ENCODE measurements at places on chromosomes 2 and 18.
A peak's percentile ranks its signal among the peaks of the same experiment; 100 is the strongest.

- no peak for DNase-seq
These were observed 216.7 kb downstream of the TGIF1 start for GRCh38 chr18:3666526-3667254.

DNA sequence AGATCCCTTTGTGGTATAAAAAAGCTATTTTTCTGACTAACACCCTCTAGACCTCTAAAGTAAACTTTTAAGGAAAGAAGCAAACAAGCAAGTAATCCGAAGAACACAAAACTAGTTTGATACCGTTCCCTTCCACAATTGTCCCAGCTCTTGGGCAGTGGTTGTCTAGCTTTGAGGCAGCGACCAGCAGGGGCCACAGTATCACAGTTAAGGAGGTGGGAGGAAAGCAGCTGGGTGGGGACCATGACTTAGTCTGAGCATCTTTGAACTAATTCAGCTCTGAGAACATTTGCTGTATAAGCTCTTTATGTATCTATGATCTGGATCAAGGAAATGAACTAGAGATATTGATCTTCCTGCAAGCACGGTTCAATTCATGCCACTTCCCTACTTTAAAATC is 51.0 kb downstream of the SF3B1 start:
- no peak for DNase-seq

GRCh38 chr2:230408244-230408842 is 7.7 kb upstream of the SP100 start:
- DNase-seq: no peak

- DNase-seq: no peak
These were observed 51.0 kb upstream of the TMEM18 start for GRCh38 chr2:728165-728564.

- DNase-seq: no peak
These were observed 26.1 kb upstream of the STAT4 start for GRCh38 chr2:191176801-191177438.

GRCh38 chr2:24822049-24822706 is 29.0 kb downstream of the CENPO start:
- no peak for DNase-seq

GRCh38 chr2:20624884-20625485 is 25.9 kb downstream of the HS1BP3 start:
- no peak for DNase-seq

- no peak for DNase-seq
These were observed 154.9 kb upstream of the KYNU start for GRCh38 chr2:142722569-142722968.

- DNase-seq: no peak
These were observed 154.4 kb upstream of the SALL3 start for GRCh38 chr18:78825168-78825567.

DNA sequence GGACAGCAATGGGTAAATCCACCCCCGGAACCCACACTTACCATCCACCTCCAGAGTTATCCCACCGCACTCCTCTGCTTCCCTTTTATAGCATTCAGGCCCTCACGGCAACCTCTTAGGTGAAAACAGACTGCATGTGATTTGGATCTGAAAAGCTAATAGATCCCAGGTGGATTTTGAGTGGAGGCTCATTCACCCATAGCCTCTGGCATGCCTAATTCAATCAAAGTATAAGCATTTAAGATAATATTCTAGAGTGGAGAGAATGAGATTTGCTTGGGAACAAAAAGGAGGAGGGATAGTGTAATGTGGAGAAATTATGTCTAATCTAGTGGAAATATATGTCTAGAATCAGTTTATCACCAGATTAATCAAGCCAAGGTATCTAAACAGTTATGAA is 17.1 kb downstream of the SLC14A1 start:
- no peak for DNase-seq

- no peak for DNase-seq
These were observed 377.8 kb upstream of the SLC14A2 start for GRCh38 chr18:45237343-45238098.

GRCh38 chr2:140086964-140087363 is 1306.8 kb upstream of the NXPH2 start:
- no peak for DNase-seq

DNA sequence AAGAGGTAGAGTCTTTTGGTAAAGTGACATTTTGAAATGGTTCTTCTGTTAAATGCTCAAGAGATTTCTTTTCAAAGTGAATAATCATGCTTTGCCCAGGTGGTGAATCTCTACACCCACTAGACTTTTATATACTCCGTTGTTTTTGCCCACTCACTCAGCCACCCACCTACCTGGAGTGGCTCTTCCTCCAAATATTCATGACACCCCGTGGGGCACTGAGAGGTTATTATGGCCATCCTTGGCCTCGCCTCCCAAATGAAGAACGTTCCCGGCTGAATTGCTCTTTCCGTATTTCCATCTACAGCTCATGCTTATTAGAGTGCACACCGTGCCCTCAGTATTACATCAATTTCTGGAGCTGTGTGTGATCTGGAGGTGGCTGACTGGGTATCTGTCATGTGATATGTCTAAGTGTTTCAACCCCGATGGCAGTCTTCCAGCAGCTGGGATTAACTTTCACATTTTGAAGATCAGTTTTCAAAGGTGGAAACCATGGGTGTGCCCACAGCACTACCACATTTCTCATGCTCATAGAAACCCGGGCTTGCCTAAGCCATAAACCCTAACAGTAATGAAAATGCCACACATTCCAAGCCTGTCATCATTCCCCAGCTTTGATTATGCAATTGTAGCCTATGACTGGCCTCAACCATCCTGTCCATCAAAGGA is 406.6 kb upstream of the MMADHC start:
- peak; percentile 86 for DNase-seq

- DNase-seq: no peak
These were observed 2.6 kb upstream of the HOXD11 start for GRCh38 chr2:176104316-176105077.

- DNase-seq: no peak
These were observed 413.3 kb upstream of the TRIB2 start for GRCh38 chr2:12303181-12304030.

GRCh38 chr2:99636144-99637034 is 146.6 kb upstream of the REV1 start:
- DNase-seq: peak; percentile 74

- DNase-seq: no peak
These were observed 741.3 kb downstream of the RNF144A start for GRCh38 chr2:7658486-7658885.

DNA sequence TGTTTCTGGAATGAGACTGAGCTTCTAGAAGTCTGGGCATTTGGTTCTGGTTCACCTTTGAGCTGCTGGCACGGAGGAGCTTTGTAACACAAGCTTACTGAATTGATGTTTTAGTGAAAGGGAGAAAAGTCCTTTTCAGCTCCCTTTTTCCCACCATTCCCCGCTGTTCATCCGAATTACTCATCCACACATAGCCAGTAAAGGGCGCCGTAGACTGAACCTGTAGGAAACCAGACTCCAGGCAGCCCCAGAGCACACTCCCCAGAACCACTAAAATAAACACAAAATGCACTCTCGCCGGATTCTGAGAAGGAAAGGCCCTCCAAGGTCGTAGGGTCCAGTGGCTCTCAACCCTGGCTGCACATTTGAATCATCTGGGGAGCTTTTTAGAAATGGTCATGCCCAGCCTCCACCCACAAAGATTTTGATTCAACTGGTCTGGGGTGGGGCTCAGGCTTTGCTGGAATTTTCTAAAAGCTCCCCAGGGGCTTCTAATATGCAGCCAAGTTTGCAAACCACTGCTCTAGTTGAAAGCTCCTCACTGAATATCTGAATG is 29.6 kb downstream of the TCF7L1 start:
- no peak for DNase-seq

DNA sequence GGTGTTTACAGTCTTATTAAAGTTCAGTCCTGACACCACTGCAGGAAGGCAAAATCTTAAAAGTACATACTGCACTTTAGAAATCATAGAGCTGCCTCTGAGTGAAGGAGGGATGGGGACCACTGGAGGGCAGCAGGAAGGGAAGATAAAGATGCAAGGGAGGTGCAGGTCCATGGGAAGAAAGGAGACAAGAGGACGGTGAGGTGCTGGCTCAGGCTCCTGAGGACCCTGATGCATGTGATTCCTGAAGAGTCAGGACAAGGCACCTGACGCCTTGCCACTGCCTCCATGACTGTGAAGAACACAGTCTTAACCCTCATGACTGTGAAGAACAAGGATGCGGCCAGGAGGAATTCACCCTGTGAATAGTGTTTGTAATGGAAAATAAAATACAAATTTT is 116.2 kb upstream of the NPAS2 start:
- no peak for DNase-seq

DNA sequence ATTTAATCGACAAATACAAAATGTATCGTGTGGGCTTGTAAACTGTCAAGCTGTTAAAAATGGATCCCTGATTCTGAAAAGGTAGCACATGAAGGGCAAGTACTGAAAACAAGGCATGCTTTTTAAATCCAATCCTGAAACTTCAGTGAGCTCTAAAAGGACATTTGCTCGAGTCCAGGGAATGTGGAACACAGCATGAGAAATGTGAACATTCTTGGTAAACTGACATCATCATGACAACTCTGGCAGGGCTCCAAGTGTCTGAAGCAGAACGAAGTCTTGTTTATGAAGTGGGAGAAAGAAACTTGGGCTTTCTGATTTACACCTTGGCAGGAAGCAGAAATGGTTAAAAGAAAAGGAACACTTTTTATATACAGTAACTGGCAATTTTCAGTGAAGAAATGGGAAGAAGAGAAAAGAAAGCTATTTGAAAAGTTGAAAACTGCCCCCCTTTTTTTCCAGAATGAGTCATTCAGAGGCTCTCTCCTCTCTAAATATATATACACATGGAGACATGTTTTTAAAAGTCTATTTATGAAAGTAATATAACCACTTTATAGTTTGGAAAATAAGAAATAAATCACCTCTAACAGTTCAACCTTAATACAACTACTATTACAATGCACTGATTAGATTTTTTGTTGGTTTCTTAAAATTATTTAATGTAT is 120.8 kb downstream of the GAREM1 start:
- DNase-seq: peak; percentile 76

GRCh38 chr2:105849431-105850179 is 104.9 kb downstream of the NCK2 start:
- DNase-seq: no peak

GRCh38 chr2:113175042-113175628 is 1.4 kb downstream of the PSD4 start:
- no peak for DNase-seq

- no peak for DNase-seq
These were observed 105.4 kb downstream of the POLR1A start for GRCh38 chr2:86000131-86000937.
